ENCODE measurements at places on chromosomes 2 and 18. TPM values are rescaled to one million over a fixed set of nuclear protein-coding genes. Genes with fewer than 3 reads are reported as not detected.

Gene BMP10
- not detected for total RNA-seq

Gene ANKRD62
- not detected for total RNA-seq

Gene CD8A
- total RNA-seq = not detected

Gene ZNF385B
- not detected for total RNA-seq

Gene TUBA4B
- total RNA-seq = not detected

Gene RBKS
- total RNA-seq = 1.3 TPM

Gene DLGAP1
- total RNA-seq = 0.51 TPM

Gene WIPF1
- total RNA-seq = 5.6 TPM

Gene GEN1
- total RNA-seq = 2.8 TPM

Gene PMAIP1
- 29.8 TPM for total RNA-seq

Gene CYTIP
- total RNA-seq = not detected

Gene NGEF
- total RNA-seq = under 0.01 TPM

Gene C1GALT1C1L
- total RNA-seq = 0.51 TPM

Gene POTEC
- total RNA-seq = not detected

Gene CD207
- total RNA-seq = not detected

Gene CKAP2L
- 0.26 TPM for total RNA-seq

Gene CRACDL
- total RNA-seq = not detected

Gene SIX3
- total RNA-seq = not detected

All from fibroblast of lung (primary cell).